SHP77 (cell line): ENCODE measurements at places on chromosomes 6 and 20.
A peak's percentile ranks its signal among the peaks of the same experiment; 100 is the strongest.

GRCh38 chr6:88677356-88677755, 286.1 kb downstream of the RNGTT start:
- no peak for DNase-seq

GRCh38 chr6:105372849-105373182, 30.1 kb downstream of the PREP start:
- no peak for DNase-seq

DNA sequence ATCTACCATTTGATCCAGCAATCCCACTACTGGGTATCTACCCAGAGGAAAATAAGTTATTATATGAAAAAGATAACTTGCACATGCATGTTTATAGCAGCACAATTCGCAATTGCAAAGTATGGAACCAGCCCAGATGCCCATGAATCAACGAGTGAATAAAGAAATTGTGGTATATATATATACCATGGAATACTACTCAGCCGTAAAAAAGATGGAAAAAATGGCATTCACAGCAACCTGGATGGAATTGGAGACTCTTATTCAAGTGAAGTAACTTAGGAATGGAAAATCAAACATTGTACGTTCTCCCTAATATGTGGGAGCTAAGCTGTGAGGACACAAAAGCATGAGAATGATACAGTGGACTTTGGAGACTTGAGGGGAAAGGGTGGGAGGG, 100.0 kb upstream of the ADGRF4 start:
- DNase-seq = no peak

DNA sequence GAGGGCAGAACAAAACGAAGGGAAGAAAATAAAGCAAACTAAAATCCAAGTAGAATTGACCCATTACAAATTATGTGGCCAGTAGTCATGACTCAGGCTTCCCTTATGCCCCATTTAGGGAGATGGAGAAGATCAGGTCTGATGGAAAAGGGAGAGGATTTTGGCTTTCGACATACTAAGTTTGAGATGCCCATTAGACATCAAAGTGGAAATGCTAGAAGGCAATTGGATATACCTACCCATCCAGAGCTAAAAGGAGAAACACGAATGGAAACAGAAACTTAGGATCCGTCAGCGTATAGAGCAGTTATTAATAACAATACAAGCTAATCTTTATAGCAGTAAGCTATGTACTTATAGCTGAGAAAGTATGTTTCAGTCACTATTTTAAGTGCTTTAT, 4.8 kb downstream of the TRPC4AP start:
- DNase-seq = no peak

DNA sequence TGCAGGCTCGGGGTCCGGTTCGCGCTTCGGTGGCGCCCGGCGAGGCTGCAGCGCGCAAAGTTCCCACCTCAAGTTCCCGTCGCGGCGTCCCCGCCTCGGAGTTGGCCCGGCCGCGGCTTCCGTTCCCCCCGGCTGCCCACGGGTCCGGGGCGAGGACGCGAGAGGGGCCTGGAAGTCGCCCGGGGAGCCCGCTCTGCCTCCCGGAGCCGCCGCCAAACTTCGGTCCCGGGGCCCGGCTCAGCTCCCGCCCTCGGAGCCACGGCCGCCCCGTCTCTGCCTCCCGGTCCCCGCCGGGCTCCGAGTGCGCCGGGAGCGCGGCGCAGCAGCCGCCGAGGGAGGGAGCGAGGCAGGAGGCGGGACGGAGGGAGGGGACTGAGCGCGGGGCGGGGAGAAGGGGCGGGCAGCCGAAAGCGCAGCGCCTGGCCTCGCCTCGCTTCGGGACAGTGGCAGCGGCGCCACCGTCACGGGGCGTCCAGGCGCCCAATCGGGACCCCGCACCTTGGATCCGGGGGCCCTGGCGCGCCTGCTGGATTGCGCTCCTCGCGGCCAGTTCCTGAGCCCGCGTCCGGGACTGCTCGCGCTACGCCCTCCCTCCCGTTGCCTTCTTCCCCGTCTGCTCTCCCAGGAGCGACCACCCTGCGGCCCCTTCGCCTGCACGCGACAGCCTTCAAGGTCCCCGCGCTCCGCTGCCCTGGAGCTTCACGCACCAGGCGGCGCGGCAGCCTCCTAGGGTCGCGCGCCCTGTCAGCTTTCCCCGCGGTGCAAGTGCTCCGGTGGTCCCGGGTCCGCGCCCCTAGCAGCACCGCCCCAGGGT, at the start of gene KCNG1:
TSS of gene KCNG1 (minus strand) at position 305 of the 814 bp plus-strand sequence. CDS start 12,769 bp downstream, outside the sequence.
- DNase-seq = no peak

DNA sequence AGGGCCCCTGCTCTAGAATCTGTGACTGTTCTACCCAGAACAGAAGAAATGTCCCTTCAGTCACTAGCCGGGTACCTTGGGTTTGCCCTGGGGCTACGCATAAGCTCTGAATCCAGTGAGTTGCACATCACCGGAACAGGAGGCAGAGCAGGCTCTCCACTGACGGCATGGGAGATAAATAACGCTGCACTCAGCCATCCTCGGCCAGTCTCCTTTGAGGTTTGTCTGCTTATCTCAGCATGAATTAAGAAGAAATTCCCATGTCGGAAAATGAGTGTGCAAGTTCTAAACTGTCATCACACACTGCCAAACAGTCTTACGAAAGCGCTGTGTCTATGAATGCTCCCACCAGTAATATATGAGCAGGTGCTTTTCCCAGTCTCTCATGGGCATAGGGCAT, 90.8 kb downstream of the FAM50B start:
- no peak for DNase-seq

- DNase-seq = peak; percentile 99
These were observed 764 bp upstream of the SNAP25 start for GRCh38 chr20:10217721-10218410.

DNA sequence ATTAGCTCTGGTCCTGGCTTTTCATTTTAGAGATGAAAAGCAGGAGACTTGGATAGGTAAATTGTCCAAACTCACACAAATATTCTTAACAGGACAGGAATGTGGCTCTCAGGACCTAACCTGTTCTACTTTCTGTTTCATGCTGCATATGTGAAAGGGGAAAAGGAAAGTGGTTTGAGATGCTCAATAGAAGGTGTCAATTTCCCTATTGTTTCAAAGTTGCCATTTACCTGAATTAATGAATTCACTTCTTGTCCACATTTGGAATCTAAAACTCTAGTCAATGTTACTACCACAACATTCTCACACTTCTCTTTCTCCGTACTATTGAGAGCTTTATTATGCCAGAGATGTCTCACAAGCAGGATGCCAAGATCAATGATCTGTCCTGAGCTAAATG, 4.8 kb upstream of the EFHC1 start:
- no peak for DNase-seq

DNA sequence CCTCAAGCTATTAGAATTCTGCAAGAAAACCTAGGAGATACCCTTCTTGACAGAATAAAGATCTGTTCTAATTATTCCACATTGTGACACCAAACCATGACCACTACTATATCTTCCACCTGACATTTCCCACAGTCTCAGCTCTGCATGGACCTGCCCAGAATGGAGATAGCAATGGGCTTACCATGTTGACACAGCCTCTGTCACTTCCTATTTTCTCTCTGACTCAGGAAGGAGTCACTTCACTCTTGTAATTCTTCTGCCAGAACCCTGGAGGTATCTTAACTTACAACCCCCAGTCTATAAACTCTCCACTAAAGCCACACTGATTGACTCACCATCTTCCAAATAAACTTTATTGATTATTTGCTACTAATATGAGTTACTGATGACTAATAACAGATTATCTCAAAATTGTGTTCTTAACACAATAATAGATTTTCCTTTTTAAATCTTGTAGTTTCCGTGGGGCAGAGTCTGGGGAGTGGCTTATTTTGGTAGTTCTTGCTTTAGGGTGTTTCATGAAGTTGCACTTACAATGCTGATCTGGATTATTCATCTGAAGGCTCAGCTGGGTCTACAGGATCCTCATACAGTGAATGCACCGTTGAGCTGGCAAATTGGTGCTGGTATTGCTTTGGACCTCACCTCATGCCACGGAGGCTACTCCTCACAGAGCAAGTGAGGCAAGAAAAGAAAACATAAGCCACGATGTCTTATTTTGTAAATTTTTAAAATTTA, 869.9 kb downstream of the KIF16B start:
- no peak for DNase-seq

GRCh38 chr20:1322511-1323245, 6.3 kb downstream of the SDCBP2 start:
- peak; percentile 58 for DNase-seq

DNA sequence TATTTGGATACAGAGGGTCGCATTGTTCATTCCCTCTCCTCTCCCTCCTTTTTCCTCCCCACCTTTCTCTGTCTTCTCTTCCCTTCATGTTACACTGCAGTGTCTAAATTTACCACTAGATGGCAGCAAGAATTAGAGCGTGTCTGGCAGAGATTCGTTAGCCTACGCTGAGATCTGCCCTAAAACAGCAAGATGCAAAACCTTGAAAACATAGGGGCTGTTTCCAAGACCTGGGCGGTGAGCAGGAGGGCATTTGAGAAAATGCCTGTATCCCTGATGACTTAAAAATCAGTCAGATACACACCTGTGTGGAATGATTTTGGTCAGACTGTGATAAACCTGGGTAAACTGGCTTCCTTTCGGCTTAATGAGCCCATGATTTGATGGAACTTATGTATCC, 101.5 kb upstream of the ISM1 start:
- peak; percentile 43 for DNase-seq

DNA sequence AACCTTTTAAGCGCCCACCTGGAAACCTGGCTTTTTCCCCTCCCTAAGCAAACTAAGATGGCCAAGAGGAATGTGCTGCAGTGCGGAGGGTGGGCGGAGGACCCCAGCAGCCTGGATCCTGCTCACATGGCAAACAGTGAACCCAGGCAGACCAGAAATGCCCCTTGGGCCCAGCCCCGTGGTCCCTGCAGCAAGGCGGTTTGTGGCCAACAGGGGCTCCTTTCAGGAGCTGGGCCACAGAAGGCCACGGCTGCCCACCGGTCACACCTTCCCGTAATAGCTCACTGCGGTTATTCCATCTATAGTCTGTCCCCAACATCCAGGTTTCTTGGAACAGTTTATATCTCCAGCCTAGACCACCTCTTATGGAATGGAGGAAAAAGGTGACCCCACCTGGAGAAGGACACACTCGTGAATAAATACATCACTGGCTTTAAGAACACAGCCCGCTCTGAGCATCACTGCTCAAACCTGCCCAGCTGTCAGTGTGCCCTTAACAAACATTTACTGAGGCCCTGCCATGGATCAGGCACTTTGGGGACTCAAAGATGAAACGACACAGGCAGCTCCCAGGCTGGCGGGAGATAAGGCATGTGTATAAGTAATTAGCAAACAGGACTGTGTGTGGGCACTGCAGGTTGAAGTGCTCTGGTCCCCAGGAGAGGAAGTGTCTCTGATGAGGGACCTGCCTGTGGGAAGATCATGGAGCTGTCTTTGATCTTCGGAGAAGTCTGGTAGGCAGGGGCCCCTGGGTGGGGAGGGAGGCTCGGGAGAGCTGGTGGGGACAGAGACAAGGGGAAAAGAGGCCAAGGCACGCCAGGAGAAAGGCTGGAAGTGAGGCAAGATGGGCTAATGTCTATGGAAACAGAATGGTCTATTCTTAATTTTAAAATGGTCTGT, 3.2 kb upstream of the TUBB1 start:
- no peak for DNase-seq

DNA sequence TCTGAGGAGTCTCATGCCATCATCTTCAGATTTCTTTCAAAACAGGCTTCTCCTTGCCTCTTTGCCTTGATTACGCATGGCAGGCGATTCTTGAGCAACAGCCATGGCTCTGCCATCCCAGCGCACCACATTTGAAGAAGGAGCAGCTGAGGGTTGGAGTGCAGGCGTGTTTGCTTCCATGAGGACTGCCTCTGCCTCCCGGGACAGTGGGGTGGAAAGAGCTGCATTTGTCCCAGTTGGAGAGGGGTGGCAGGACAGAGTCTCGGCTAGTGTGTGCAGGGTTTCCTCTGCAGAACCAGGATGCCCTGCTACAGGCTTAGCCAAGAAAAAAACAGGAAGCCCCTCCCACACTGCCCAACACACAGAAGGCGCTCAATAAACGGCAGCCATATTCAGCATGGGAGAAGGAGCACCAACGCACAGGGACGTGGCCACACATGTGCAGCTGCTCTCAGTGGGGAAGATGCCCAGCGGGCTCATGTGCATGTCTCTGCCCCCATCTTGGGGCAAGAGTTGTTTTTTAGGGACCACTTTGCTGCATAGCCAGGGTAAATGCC, 36.6 kb downstream of the IRF4 start:
- DNase-seq = no peak

GRCh38 chr20:13180986-13181889, 39.8 kb upstream of the ISM1 start:
- DNase-seq = no peak

DNA sequence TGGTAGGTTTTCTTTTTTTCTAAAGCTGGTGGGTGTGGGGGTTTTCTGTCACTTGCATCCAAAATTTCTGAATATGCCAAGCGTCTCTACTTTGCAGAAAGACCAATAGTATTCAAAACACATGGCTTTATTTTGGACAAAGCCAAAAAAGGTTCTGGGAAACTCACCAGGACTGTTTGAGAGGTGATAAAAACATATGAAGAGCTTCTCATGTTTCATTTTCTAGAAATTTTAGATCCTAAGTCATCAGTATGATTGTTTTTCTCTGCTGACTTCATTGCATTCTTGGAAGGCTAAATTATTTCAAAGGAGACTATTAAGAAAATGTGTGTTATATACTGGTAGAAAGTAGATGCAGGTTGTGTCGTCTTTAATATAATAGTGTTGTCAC, 51.3 kb downstream of the GCLC start:
- DNase-seq = no peak

DNA sequence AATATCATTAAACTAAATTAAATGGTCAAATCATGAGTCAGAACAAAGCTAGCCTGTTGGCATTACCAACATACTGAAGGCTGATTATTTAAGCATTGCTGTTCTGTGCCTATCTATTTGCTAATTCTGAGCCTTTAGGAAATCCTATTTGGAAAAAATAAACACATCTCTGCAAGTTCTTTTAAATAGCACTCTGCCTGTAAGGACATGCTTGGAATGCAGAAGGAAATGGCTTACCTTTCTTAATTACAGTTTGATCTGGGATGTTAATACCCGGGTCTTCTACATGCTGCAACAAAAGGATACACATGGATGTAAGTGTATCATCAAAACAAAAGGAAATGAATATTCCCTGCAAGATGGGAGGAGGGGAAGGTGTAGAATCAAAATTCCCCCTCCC, 8.3 kb downstream of the TFAP2A start:
- no peak for DNase-seq

GRCh38 chr6:33742837-33743236, 3.9 kb downstream of the IP6K3 start:
- DNase-seq = no peak

DNA sequence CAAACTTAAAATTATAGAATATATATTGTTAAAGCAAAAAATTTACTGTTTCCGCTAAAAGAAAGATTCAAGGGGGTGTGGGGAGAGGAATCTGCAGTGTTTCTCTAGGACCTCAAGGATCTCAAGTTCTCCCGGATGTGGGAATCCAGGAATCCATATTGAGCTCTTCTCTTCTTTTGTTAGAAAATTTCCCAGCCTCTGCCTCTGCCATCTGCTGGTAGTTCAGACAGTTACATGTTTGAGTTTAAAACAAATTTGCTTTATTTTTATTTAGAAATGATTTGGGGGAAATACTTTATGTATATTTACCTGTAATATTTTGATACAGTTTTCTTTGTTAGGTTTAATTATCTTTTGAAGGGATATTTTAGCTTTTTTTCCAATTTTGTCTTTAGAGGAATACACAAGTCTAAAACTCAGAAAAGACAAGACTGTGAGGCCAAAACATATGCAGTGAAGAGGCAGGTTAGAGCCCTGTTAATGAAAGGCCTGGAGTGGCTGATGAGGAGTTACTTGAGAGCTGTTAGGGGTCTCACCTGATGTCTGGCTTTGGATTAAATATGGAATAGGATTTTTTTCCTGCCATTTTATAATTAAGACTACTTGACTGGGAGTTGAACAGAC, 268.8 kb downstream of the ARID1B start:
- peak; percentile 44 for DNase-seq

- no peak for DNase-seq
These were observed 405.5 kb upstream of the SULF2 start for GRCh38 chr20:48190757-48191156.
